ENCODE measurements at places on chromosomes 2 and 18. TPM values are rescaled to one million over a fixed set of nuclear protein-coding genes. Genes with fewer than 3 reads are reported as not detected.

Gene UGT1A5
- total RNA-seq = not detected

Gene SERPINB7
- 0.71 TPM for total RNA-seq

Gene NT5C1B
- total RNA-seq = not detected

Gene CFAP210
- total RNA-seq = not detected

Gene CRYGC
- total RNA-seq = not detected

Gene IL36B
- not detected for total RNA-seq

Gene IL1B
- total RNA-seq = 2.6 TPM

Gene TTC27
- total RNA-seq = 6.0 TPM

DNA sequence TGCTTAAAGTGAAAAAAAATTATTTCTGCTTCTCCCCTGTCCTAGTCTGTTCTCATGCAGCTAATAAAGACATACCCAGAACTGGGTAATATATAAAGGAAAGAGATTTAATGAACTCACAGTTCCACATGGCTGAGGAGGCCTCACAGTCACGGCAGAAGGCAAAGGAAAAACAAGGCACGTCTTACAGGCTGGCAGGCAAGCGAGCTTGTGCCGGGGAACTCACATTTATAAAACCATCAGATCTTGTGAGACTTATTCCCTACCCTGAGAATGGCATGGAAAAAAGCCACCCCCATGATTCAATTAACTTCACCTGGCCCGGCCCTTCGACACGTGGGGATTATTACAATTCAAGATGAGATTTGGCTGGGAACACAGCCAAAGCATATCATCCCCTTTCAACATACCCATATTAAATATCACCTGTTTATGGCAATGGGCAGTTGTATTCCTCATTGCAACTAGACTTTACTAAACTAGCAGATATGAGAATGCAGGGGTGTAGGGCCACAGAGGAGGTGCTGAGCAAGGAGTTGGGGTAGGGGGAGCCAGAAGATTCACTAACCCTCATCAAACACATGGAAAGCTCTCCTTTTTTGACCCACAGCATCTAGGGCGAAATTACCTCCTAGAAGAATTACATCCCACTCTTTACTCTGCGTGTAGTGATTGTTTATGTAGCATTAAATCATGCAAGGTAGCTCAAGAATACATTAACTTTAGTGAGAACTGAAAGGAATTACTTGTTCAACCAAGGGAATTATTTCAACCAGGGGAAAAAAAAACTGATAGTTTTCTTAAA lies 183.3 kb upstream of the DOK6 start:
- no peaks in the 10 kb centered on the region for H3K4me1 ChIP-seq
- no peak overlapping the region for H3K4me3 ChIP-seq
- H3K27me3 ChIP-seq = no peaks in the 10 kb centered on the region
- DNase-seq = no peak
- H3K27ac ChIP-seq = no peak overlapping the region

GRCh38 chr2:217864963-217865772 lies 137.6 kb downstream of the TNS1 start:
- H3K4me1 ChIP-seq = no peaks in the 10 kb centered on the region
- H3K27me3 ChIP-seq = no peaks in the 10 kb centered on the region
- no peak overlapping the region for H3K4me3 ChIP-seq
- H3K36me3 ChIP-seq = peaks cover 100% of the 10 kb centered on the region

DNA sequence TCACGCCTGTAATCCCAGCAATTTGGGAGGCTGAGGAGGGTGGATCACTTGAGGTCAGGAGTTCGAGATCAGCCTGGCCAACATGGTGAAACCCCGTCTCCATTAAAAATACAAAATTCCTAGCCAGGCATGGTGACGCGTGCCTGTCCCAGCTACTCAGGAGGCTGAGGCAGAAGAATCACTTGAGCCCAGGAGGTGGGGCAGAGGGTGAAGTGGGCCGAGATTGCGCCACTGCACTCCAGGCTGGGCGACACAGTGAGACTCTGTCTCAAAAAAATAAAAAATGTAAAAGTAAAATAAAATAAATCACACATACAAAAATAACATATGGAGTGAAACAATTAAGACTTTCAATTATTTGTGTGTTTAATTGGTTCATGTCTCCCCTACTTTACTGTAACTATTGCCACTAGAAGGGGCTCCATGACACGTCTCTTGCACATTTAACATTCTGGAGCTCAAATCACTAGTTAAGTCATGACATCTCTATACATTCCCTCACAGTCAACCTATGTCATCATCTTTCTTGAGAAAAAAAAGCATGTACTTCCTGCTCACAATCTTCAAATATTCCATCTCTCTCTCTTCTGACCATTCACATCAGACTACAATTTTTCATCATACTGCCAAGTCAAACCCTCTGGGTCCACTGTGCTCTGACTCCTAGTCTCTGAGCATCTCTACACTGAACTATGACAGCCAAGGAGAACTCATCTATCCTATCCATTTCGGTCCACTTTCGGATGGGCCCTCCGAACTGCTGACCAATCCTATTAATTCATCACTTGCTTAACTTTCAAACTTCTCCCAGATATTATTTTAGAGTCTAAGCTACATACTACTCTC lies 6.7 kb downstream of the GFPT1 start:
- no peak overlapping the region for H3K4me3 ChIP-seq
- H3K36me3 ChIP-seq = no peaks in the 10 kb centered on the region
- no peaks in the 10 kb centered on the region for H3K27me3 ChIP-seq
- no peak for DNase-seq
- no peak overlapping the region for H3K27ac ChIP-seq

GRCh38 chr2:26927221-26927620 lies 43.2 kb upstream of the MAPRE3 start:
- no peak overlapping the region for H3K27ac ChIP-seq
- H3K36me3 ChIP-seq = no peaks in the 10 kb centered on the region
- H3K4me1 ChIP-seq = no peaks in the 10 kb centered on the region
- no peaks in the 10 kb centered on the region for H3K27me3 ChIP-seq
- H3K4me3 ChIP-seq = no peak overlapping the region

DNA sequence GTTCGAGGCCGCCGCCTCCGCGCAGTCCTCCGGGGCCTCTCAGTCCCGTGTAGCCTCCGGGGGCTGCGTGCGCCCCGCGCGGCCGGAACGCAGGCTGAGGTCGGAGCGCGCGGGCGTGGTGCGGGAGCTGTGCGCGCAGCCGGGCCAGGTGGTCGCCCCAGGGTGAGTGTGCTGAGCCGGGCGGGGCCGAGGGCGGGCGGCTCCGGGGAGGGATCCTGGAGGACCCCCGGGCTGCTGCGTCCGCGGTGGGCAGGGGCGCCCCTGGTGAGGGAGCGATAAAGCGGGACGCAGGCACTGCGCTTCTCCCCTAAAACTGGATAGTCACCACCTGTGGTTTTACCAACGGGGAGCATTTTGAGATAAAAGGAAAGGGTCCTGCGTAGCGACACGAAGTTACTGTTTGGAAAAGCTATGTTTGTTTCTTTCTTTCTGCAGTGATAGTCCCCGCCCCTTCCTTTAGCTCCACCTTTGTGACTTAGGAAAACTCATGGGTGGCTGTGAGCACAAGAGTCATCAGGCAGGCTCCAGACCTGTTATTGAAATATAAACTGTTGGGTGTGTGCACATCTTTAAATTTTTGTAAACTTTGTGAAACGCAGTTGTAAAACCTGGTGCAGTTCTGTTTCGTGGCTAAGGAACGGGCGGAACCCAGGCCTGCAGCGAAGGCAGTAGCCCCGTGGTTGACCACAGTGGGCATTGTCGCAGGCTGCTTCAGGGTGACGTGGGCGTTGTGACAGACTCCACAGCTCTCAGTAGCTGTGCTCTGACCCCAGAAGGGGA lies 687 bp downstream of the CTDP1 start:
- no peaks in the 10 kb centered on the region for H3K4me1 ChIP-seq
- no peak for DNase-seq
- peaks cover 5% of the 10 kb centered on the region for H3K36me3 ChIP-seq
- peak overlapping the region; percentile 65 for H3K4me3 ChIP-seq
- no peaks in the 10 kb centered on the region for H3K27me3 ChIP-seq
- H3K27ac ChIP-seq = no peak overlapping the region

- H3K36me3 ChIP-seq = no peaks in the 10 kb centered on the region
- no peaks in the 10 kb centered on the region for H3K27me3 ChIP-seq
- DNase-seq = no peak
- H3K4me3 ChIP-seq = no peak overlapping the region
Observed at GRCh38 chr2:226466589-226466988, 333.0 kb downstream of the IRS1 start.

DNA sequence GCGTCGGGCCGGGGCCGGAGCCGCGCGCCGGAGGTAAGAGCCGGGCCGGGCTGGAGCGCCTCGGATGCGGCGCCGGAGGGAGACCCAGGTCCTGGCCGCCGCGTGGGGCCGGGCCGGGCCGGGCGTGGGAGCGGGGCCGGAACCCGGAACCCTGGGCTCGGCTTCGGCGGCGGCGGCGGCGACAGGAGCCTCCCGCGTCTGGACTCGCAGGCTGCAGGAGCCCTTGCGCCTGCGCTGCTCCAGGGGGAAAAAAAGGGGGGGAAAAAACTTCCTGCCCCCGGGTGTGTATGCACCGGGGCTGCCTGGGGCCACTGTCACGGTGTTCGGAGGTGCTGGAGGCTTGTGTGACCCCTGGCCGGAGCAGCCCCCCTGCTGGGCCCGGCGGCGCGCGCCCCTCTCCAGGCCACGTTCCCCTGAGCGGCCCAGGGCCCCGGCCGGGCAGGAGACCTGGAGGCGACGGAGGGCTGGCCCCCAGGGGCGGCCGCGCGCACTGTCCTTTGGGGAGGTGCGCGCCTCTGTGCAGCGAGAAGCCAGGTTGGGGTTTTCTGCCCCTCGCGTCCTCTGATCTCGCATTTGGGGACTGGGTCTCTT lies 864 bp downstream of the KLHL29 start:
- H3K4me3 ChIP-seq = peak overlapping the region; percentile 68
- no peaks in the 10 kb centered on the region for H3K4me1 ChIP-seq
- DNase-seq = no peak
- H3K27ac ChIP-seq = peak overlapping the region; percentile 76
- no peaks in the 10 kb centered on the region for H3K27me3 ChIP-seq

DNA sequence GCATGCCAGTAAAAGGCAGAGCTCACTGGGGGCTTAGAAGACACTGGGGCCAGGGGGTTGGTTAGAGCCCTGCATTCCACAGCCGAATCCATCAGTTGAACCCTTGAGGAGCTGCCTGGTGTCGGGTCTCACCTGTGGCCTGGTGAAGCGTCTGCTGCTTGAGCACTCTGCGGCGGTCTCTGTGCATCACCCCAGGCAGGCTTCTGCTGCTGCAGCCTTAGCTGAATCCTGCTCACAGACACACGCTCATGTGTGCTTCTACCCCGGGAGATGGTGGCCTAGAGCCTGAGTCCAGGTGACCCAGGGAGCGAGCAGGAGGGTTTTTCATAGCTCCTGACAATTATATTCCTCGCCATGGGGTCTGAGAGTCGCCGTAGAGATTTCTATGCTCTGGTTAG lies 192.1 kb downstream of the MGAT5 start:
- DNase-seq = no peak
- H3K4me1 ChIP-seq = no peaks in the 10 kb centered on the region
- no peaks in the 10 kb centered on the region for H3K27me3 ChIP-seq

DNA sequence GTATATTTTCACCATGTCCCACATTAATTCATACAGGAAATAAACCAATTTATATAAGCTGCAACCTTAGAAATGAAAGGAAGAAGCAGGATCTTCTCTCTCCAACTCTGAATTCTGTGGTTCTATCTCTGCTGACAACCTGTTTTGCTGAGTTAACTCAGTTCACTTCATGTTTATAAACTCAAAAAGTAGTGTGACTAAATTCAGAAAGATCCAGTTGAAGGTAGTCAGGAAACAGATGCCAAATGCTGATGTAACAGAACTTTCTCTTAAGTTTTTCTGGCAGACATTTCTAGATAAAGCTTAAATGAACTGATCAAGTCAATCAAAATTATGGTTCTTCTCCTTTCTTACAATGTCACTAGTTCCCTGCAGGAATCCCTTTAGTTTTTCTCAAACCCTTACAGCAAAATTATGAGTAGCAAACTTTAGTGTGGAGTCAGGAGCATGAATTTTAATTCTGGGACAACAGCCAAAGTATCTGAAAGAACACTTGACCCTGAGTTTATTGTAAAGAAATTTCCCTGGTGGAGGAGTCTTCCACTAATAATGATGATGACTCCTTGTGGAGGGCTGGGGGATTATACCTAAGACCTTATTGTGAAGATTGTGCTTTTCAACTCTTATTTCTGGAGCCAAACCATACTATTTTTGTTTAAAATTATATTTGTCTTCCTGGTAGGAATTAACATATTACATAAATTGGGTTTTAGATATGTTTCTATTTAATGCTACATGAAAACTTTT lies 216.9 kb downstream of the MYO3B start:
- no peak overlapping the region for H3K27ac ChIP-seq
- no peak overlapping the region for H3K4me3 ChIP-seq
- no peaks in the 10 kb centered on the region for H3K4me1 ChIP-seq
- H3K36me3 ChIP-seq = no peaks in the 10 kb centered on the region
- no peaks in the 10 kb centered on the region for H3K27me3 ChIP-seq

- no peaks in the 10 kb centered on the region for H3K27me3 ChIP-seq
- peak overlapping the region; percentile 81 for H3K27ac ChIP-seq
- no peak overlapping the region for H3K4me3 ChIP-seq
- H3K4me1 ChIP-seq = no peaks in the 10 kb centered on the region
- H3K36me3 ChIP-seq = no peaks in the 10 kb centered on the region
Observed at GRCh38 chr2:109174214-109174613, 45.2 kb downstream of the SH3RF3 start.

GRCh38 chr18:35661483-35662146 lies 80.1 kb downstream of the GALNT1 start:
- H3K27me3 ChIP-seq = no peaks in the 10 kb centered on the region
- H3K4me1 ChIP-seq = no peaks in the 10 kb centered on the region
- no peak overlapping the region for H3K4me3 ChIP-seq
- H3K27ac ChIP-seq = no peak overlapping the region
- DNase-seq = no peak

- no peak overlapping the region for H3K4me3 ChIP-seq
- no peaks in the 10 kb centered on the region for H3K36me3 ChIP-seq
- no peaks in the 10 kb centered on the region for H3K4me1 ChIP-seq
- no peak for DNase-seq
- no peak overlapping the region for H3K27ac ChIP-seq
Observed at GRCh38 chr2:11742317-11742701, 4.1 kb upstream of the LPIN1 start.

DNA sequence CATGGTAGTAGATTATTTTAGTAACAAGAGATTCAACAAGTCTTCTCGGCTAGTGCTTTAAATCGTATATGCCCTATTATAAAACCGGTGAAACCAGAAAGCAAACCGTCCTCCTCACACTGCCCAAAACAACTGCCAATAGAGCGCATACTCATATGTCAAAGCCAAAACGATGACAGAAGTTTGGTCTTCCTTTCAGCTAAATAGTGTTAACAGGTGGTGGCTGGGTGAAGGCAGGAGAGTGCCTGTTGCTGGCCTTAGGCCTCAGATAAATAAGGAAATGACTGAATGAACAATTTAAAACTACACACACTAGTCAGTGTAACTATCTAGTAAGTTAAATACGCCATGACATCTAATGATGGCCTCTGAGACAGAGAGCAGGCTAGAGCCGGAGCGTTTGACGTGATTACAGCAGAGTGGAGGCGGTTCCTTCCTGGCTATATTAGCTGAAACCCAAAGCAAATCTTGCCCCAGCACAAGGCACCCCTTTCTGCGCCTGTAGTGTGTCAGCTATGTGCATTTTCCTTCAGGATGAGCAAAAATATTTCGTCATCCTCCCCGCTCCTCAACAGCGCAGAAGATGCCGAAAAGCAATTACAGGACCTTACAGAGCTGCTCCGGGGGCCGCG lies 1.6 kb downstream of the LONRF2 start:
- DNase-seq = no peak
- H3K27me3 ChIP-seq = no peaks in the 10 kb centered on the region
- H3K4me1 ChIP-seq = peaks cover 9% of the 10 kb centered on the region
- H3K4me3 ChIP-seq = peak overlapping the region; percentile 68
